ENCODE measurements at places on chromosomes 3 and 15. TPM values are rescaled to one million over a fixed set of nuclear protein-coding genes. Genes with fewer than 3 reads are reported as not detected.
A peak's percentile ranks its signal among the peaks of the same experiment; 100 is the strongest.

- no peak for DNase-seq
Observed at GRCh38 chr15:94972314-94972713, 741.0 kb downstream of the MCTP2 start.

DNA sequence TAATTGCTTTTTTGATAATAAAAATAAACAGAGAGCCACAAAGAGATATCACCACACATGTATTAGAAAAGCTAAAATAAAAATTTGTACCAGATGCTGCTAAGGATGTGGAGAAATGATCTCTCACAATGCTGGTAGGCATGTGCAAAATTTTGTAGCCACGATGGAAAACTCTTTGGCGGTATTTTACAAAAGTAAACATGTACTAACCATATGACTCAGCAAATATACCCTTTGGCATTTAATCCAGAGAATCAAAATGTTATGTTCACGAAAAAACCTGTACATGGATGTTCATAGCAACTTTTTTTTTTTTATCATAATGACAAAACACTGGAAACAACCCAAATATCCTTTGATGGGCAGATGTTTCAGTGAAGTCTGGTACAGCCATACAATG is 261.2 kb downstream of the LPP start:
- no peak for DNase-seq

ASB14 gene
- not detected for total RNA-seq

NLGN1 gene
- 0.12 TPM for total RNA-seq

DNA sequence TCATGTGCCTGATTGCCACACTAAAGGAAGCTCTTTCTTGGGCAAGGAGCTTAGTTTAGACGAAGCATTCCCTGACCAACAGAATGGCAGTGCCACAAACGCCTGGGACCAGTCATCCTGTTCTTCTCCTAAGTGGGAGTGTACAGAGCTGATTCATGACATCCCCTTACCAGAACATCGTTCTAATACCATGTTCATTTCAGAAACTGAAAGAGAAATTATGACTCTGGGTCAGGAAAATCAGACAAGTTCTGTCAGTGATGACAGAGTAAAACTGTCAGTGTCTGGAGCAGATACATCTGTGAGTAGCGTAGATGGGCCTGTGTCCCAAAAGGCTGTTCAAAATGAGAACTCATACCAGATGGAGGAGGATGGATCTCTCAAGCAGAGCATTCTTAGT is 18.4 kb downstream of the SENP5 start:
- DNase-seq = no peak

ABHD10 gene
- 25.1 TPM for total RNA-seq

IQGAP1 gene
- 32.6 TPM for total RNA-seq

ANKDD1A gene
- 0.55 TPM for total RNA-seq

DNA sequence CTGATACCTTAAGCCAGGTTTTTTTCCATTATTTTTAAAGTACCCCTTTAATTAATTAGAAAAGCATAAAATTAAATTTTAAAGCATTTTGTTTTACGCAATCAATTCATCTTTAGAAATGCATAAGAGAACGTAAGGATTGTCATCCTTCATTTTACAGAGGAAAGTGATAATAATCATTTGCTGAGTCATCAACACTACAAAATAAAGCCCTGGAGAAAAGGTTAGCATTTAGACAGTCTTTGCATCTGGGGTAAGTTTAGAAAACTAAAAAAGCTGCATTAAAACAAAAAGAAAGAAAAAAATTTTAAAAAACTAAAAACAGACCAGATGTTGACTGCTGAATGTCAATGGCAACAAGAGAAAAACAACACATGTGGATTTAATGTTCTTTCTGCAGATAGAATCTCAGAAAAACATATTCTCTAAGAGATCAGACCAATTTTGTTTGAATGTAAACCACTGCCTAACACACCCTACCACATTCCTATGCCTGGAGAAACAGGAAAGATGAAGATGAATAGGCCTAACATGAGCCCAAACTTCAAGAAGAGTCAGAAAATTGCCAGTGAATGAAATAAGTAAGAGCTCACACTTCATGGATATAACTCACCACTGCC is 59.9 kb downstream of the SUCNR1 start:
- DNase-seq = no peak

DNA sequence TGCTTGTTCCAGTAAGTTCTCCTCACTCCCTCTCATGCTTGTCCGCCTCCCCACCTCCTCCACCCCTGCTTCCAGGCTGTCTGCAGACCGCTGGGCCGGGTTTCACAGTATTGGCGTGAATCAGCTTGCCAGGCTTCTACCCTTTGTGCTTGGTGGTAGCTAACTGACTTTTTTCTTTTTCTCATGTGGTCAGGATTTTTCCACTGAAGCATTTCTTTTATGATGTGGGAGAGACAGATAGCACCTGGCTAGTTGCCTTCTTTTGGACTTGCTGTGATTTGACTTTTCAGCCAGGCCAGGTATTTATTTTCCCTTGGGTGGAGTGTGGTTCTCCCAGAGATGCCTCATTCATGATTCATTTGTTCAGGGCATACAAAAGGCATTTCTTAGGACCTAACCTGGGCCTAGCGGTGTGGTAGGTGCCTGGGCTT is 60.6 kb downstream of the ST6GAL1 start:
- peak; percentile 89 for DNase-seq

DNA sequence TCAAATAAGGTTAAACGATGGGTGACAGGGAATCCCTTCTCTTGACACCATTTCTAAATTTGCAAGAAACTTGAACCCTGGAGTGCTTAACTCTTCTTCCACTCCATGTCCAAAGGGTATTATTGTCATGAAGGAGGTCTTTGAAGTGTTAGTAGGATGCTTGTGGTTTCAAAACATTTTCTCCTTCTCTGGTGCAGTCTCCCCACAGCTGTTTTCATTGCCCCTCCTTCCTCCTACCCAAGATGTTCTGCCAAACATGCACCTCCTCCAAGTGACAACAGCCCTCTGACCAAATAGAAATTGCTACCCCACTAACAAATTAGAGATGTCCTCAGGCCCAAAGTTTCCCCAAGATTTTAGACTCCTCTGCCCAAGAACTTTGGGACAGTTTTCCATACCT is 151.4 kb downstream of the POLR2M start:
- DNase-seq = no peak

DNA sequence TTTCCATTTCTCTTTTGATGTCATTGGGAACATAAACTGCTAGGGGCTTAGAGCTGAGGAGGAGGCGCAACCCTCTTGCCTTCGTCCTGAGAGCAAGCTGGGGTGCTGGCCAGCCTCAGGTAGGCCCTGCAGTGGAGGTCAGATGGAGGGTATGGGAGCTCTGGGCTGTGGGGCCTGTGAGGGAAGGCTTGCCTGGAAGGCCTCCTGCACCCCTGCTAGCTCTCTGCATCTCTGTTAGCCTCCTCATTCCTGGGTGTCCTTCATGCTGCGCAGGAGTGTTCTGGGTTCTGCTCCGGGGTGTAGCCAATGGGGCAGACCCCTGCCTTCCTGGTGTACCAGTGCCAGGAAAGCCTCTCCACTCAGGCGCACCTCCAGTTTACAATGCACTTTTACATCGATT is 11.8 kb downstream of the GP5 start:
- DNase-seq = no peak

GOLGA6L10 gene
- total RNA-seq = 0.18 TPM

DNA sequence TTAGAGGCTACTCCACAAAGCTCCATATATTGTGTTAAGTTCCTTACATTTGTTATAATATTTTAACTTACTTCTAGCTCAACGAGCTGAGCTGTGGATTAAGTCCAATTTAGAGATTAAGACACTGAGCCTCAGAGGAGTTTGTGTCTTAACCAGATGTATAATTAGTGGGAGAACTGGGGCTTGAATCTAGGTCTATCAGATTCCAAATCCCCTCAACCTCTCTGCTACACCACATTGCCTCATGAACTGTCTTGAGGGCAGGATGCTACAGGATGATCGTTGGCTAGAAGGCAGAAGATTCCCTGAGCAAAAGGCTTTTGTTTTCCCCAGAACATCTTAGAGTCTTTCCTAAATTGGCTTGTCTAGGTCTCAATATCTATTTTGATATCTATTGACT is 890.8 kb downstream of the NAALADL2 start:
- no peak for DNase-seq

GRCh38 chr3:71323558-71323957 is 260.0 kb downstream of the FOXP1 start:
- no peak for DNase-seq

DNA sequence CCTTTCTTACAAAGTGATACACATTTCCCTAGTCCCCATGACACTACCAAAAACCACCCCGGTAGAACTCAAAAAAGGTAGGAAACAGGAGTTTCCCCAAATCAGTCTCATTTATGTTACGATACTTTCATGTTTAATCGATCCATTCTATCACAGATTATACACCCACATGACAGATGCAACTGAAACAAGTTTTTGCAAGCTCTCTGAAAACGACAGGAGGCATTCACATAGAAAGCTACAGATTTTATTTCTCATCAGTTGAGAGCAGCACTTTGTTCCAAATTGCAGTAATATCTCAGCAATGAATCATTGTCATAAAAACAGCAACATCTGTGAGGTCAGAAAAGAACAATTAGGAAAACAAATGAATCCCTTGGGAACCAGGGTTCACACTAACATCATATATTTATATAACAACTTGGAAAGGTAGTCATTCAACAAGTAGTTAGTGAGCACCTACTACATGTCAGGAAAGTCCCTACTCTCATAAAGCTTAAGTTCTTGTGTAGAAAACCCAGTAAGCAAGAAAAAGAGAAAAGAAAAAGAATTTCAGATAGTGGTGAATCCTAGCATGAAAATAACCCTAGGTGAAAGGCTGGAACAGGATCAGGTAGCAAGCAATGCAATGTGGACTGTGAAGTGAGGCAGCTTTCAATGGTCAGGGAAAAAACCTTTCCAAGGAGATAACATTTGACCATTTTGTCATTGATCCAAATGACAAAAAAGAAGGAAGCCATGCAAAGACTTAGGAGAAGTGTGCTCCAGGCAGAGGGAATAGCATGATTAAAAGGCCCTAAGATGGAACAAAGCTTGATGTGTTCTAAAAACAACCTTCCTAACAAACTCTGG is 8.3 kb downstream of the PLD1 start:
- DNase-seq = no peak

GRCh38 chr3:174192471-174192870 is 666.7 kb upstream of the NAALADL2 start:
- DNase-seq = no peak

- no peak for DNase-seq
Observed at GRCh38 chr3:53009826-53010539, 35.9 kb downstream of the SFMBT1 start.

SLC2A2 gene
- total RNA-seq = 465 TPM

DNA sequence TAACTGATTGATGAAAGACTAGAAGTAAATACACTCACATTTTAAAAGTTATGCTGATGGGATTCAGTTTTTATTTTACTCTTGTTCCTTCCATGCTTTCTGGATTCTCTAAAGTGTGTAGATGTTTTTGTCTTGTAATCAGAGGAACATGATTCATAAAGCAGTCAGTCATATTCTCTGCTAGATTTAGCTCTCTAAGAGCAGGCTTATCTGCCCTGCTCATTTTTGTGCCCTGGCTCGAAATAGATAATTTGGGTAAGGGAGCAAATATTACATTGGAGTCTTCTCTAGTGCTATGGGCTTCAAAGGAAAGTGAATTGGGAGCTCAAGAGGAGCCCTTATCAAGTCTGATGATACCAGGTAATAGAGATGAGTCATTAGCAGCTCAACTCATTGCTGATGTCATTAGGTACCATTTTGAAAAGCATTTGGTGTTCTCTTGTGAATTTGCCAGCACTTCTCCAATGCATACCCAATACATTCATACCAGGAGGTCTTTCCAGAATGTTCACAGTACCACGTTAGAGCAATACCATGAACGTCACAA is 27.7 kb downstream of the SACM1L start:
- no peak for DNase-seq
